CD4-positive, CD25-positive, alpha-beta regulatory T cell (primary cell): ENCODE measurements at places on chromosomes 5 and 9.

GRCh38 chr9:126114850-126115460 is 211.7 kb upstream of the MVB12B start:
- no peak for DNase-seq

- no peak for DNase-seq
Observed at GRCh38 chr9:26331223-26331622, 561.4 kb downstream of the CAAP1 start.

DNA sequence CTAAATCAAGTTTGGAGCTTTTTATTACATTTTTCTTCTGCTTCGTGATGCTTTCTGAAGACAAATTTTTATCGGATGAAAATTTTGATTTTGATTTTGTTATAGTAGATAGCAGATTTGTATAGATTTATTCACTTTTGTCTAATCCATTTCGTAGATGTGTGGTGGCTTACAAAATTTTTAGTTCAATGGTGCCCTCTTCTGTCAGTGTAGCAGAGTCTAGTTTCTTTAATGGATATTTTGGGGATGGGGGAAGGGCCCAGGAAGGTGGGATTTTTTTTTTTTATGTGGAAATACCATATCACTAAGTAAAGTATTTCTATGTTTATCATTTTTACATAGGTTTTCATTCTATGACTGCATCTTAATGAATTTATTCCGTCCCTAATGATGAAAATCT is 259.9 kb upstream of the TARS1 start:
- DNase-seq = no peak

DNA sequence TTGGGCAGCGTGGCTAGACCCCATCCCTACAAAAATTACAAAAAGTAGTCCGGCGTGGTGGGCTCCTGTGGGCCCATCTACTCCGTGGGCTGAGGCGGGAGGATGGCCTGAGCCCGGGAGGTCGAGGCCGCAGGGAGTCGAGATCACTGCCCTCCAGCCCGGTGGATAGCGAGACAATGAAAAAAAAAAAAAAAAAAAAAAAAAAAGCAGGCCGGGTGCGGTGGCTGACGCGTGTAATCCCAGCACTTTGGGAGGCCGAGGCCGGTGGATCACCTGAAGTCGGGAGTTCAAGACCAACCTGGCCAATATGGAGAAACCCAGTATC is 110.5 kb upstream of the LPCAT1 start:
- DNase-seq = no peak

- DNase-seq = no peak
Observed at GRCh38 chr9:125989524-125990180, 242.5 kb downstream of the PBX3 start.

GRCh38 chr9:110555551-110556331 is 23.8 kb downstream of the SVEP1 start:
- no peak for DNase-seq

GRCh38 chr5:172078726-172079345 is 72.4 kb upstream of the FBXW11 start:
- DNase-seq = no peak

DNA sequence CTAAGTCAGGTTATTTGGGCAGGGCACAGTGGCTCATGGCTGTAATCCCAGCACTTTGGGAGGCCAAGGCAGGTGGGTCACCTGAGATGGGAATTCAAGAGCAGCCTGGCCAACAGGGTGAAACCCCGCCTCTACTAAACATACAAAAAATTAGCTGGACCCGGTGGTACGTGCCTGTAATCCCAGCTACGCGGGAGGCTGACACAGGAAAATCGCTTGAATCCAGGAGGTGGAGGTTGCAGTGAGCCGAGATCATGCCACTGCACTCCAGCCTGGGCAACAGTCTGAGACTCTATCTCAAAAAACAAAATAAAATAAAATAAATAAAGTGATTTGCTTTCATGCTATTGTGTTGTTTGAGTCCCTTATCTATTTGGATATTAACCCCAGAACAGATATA is 8.2 kb upstream of the FBXW2 start:
- DNase-seq = no peak

GRCh38 chr9:106797299-106797698 is 65.7 kb upstream of the ZNF462 start:
- no peak for DNase-seq

DNA sequence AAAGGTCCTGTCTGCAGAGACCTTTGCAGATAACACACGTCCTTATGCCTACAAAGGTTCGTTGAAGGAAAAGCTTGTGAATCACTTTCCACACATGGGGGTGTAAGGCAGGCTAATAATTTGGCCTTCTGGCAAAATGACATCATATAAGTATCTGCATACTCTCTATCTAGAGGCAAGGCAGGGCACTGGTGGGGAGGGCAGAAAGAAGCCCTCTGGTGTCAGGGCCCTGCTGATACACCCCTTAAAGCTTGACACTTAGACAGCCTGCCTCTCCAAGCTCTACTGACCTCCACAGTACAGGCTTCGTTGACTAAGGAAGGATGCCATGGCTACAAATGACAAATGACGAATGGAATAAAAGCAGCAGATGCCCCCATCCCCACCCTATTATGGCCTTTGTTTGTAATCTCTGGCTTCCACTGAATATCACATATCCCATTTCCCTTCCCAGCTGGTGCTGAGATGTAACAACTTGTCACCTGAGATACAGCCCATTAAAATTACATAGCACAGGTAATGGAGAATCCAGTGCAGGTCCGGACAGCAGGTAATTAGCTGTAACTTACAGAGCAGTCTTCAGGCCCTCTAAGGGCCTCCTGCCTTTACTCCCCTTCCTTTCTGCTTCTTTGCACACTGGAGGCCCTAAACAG is 76.9 kb upstream of the IFNK start:
- no peak for DNase-seq

GRCh38 chr5:146254223-146254622 is 50.8 kb downstream of the RBM27 start:
- DNase-seq = no peak

DNA sequence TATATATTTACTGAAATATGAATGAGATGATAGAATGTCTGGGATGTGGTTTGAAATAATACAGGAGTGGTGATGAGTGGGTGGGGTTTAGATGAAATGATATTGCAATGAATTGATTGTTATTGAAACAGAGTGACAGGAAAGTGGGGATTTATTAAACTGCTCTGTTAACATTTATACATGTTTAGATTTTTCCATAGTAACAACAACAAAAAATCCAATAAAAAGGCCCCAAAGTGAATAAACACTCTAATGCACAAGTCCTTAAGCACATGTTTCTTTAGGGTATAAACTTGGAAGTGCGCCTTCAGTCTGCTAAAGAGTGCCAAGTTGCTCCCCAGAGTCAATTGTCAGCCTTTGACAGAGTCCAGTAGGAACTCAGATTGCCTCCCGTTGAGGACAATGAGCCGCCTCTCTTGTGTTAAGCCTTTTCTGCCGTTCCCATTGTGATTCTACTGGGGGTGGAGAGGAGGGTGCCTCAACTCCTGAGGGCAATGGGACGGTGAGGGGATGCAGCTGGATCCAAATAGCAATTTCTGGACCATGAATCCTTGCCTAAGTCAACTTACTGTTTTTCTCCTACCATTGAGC is 112.3 kb downstream of the SLC28A3 start:
- no peak for DNase-seq

- DNase-seq = no peak
Observed at GRCh38 chr5:53099546-53099945, 10.0 kb downstream of the MOCS2 start.

DNA sequence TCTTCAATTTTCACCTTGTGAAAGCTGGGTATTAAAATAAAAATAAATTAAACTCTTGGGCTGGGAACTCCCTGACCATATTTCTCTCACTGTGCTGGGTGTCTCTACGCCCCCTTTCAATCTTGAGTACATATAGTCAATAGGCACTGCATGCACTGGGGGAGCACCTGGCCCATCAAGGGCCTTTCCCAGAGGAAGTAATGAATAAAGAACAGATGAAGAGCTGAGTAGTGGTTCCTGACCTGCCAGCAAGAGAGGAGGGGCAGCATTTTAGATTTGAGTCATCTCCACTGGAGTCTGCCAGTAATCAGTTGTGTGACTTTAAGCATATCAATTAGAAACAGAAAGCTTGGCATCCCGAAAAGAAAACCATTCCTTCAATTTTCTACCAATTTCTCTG is 6.2 kb downstream of the MAPKAP1 start:
- peak; percentile 11 for DNase-seq

DNA sequence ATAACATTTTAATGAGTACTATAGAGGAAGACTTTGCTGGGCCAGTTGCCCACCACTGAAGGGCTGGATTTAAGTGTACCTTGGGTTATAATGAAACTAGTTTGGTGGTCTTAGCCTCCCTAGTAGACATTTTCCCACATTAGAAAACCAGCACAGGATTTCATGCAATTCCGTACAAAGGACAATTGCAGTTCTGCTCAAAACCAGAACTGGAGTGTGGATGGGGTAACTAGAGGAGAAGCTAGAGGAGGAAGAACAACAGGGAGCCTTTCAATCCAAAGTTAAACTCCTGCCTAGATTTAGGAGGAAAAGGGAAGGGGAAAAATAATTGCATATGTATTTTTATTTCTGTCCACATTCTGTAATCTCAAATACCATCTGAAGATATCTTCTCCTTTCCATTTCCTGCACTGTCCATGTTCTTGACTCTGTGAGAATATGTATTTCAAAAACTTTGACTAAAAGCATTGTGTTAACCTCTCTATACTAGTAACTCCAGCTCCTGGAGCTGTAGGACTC is 97.5 kb upstream of the SSBP2 start:
- DNase-seq = no peak

- DNase-seq = no peak
Observed at GRCh38 chr5:5649641-5650040, 227.2 kb downstream of the ICE1 start.

- no peak for DNase-seq
Observed at GRCh38 chr5:59140133-59140532, 557.3 kb downstream of the RAB3C start.

DNA sequence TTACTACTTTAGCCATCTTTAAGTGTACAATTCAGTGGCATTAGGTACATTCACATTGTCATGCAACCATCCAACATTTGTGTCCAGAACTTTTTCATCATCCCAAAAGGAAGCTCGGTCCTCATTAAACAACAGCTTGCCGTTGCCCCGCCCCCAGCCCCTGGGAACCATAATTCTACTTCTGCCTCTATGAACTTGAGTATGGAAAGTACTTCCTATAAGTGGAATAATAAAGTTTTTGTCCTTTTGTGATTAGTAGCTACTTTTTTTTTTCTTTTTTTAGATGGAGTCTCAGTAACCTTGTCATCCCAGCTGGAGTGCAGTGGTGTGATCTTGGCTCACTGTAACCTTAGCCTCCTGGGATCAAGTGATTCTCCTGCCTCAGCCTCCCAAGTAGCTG is 5.0 kb downstream of the GBGT1 start:
- no peak for DNase-seq

GRCh38 chr5:52757527-52757926 is 30.2 kb upstream of the ITGA1 start:
- no peak for DNase-seq

DNA sequence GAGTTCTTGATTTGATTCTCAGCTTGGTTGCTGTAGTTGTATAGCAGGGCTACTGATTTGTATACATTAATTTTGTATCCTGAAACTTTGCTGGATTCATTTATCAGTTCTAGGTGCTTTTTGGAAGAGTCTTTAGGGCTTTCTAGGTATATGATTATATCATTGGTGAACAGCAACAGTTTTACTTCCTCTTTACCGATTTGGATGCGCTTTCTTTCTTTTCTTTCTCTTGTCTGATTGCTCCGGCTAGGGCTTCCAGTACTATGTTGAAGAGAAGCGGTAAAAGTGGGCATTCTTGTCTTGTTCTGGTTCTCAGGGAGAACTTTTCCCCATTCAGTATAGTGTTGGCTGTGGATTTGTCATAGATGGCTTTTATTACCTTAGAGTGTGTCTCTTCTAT is 158.9 kb downstream of the SAXO1 start:
- no peak for DNase-seq

DNA sequence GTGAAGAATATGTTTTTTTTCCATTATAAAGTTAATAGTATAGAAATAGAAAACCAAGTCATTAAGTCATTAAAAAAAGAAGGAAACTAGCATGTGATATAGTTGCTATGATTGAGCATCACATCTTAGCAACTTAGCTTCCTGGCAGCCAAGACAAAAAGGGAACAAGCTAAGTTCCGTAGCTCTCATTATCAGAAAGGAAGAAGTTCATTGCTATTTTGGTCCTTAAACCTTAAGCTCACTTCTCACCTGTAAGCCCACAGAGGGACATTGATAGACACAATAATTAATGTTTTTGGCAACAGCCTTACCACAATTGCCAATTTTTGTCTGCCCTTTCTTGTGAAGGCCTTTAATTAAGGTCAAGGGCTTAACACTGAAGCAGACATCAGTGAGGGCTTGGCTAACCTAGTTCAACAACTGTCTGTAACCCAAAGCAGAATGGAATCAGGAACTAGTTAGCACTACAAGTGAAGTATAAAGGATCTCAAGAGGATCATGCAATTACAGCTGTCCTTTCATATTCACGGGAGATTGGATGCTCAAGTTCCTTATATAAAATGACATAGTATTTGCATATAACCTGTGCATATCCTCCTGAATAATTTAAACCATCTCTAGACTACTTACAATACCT is 24.0 kb upstream of the KLF4 start:
- DNase-seq = no peak

- DNase-seq = no peak
Observed at GRCh38 chr5:133307275-133307674, 255.5 kb downstream of the HSPA4 start.

DNA sequence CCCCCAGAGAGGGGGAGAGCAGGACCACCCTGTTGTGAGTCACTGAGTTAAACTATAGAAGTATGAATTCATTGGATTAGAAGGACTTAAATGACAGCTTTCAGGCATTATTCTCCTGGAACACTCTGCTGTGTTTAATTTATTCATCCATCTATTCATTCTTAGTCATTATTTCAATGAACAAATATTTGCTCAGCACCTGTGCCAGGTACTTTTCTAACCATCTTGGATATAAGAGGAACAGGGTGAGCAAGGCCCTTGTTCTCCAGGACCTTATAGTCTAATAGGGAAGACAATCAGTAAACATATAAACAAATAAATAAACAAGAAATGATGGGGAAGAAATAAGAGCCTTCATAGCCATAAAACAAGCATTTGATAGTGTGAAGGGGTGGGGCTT is 483.9 kb upstream of the BRINP1 start:
- no peak for DNase-seq

GRCh38 chr9:82036086-82036485 is 47.5 kb downstream of the SPATA31D1 start:
- no peak for DNase-seq
